ENCODE measurements at places on chromosomes 5 and 9.
A peak's percentile ranks its signal among the peaks of the same experiment; 100 is the strongest.

GRCh38 chr9:86876621-86877196 is 70.6 kb downstream of the GAS1 start:
- DNase-seq: no peak

- no peak for DNase-seq
Measured at GRCh38 chr5:143933451-143933850, 121.5 kb downstream of the HMHB1 start.

DNA sequence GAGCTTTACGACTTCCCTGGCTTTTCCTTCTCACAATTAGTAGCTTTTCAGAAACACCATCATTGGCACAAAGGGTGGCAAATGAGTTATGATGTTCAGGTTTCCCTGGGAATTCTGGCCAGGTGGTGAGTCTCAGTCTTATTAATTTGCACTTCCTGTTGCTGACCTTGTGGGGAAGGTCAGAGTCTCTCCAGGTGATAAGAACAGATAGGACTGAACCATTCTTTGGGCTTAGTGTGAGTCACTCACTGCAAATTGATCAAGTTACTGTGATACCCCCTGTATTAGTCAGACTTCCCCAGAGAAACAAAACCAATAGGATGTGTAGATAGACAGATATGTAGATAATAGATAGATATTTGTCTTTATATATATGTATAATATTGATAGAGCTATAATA is 53.8 kb upstream of the RANBP3L start:
- DNase-seq: no peak

GRCh38 chr9:70683841-70684240 is 269.4 kb upstream of the KLF9 start:
- no peak for DNase-seq

- peak; percentile 43 for DNase-seq
Measured at GRCh38 chr9:77454663-77455062, 193.5 kb downstream of the GNA14 start.

DNA sequence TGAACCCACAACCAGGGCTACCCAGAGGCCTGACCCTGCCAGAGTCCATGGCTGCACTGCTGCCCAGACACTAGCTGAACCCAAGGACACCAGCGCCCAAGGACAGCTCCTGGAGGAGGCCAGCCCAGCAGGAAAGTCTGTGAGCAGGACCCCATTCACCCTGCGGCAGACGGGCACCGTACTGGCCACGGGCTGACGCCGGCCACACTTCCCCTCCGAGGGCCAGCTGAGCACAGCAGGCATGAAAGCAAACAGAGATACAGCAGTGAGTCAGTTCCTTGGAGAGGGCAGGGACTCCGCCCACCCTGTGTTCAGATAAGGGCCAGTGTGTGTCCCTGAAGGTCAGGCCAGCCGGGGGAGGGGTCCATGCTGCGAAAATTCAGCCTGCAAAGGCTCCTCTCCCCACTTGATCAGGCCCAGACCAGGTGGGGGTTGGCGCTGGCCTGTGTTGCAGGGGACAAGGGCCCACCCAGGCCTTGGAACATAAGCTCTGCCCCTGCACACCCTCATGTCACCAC is 3.2 kb downstream of the RNF208 start:
- no peak for DNase-seq

DNA sequence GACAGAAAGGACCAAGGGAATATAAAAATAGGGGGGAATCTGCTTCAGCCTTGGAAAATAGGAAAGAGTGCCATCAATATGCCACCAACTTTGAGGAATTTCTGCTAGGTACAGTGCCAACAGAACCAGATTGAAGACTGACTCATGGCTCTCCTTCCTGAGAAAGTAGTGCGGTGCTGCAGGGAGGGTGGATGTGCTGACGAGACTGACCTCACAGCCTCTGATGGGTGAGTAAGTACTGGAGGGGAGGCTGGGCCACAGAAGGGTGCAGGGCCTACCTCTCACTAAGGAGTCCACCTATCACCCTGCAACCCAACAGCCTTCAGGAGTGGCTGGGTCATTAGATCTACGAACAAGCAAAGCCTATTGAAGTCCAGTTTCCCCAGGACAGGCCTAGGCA is 187.6 kb downstream of the GABBR2 start:
- peak; percentile 49 for DNase-seq

DNA sequence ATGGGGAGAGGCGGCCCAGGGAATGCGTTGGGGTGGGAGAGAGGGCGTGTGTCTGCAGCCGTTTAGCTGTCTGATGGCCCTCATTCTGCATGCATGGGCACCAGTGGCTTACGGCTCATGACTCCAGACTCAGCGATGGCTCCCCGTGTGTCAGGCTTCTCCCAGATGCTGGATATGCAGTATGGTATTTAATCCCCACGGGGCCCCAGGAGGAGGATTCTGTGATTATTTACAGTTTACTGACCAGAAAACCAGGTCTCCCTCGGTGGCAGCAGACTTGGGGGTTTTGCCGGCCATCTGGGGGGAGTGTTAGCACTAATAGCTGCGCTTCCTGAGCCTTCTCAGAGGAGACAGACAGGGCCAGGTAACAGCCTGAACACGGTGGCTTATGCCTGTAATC is 4.3 kb downstream of the PRDM12 start:
- DNase-seq: no peak

DNA sequence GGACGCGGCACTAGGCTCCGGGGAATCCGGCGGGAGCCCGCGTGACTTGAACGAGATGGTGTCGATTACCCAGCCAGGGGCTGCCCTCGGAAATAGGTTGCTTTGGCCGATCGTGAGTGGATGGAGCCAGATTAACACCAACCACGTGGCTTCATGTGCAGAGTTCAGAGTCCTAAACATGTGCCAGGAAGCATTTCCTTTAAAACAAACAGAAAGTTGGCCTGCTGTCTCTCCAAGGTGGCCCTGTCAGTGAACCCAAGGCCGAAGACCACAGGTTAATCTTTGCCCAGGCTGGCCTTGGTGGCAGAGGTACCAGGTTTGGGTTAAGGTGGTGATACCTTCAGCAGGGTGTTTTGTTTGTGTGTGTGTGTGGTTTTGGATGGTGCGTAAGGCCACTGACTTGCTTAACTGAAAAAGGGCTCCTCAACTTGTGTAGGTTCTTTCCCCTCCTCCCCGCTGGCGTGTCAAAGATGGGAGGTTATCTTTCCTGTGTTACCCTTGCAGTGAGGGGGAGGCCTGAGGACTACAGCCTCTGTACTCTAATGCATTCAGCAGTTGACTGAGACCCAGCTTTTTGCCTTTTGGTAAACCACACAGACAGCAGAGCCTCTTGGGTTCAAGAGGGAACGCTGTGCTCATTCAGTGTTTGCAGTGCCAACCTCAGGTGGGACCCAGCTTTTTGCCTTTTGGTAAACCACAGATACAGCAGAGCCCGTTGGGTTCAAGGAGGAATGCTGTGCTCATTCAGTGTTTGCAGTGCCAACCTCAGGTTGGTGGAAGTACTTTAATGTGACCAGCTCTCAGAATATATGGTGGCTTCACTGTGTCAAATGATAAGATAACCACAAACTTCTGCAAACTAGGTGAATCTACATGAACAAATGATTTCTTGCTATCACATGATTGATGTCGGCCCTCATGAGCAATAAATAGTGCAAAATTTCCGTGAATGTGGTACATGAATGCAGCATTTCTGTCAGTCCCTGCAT is 1.4 kb downstream of the IQGAP2 start:
- no peak for DNase-seq

DNA sequence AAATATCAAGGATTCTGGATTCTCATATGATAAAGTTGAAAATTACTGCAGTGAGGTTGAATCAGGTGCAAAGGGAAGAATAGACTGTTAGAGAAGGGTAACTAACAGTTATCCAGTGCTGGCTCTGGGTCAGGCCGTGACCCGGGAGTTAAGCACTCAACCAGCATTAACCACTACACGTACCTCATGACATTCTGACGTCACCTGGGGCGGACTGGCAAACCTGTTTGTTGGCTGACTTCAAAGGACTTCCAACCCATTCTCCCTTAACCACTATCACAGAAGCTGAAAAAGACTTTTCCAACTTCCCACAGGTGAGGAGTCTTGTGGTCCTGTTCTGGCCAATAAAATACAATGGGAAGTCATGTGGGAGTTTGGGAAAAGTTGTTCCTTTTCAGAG is 268.9 kb downstream of the ENC1 start:
- DNase-seq: no peak

GRCh38 chr9:34610434-34611206 is 1.3 kb downstream of the RPP25L start:
- no peak for DNase-seq

DNA sequence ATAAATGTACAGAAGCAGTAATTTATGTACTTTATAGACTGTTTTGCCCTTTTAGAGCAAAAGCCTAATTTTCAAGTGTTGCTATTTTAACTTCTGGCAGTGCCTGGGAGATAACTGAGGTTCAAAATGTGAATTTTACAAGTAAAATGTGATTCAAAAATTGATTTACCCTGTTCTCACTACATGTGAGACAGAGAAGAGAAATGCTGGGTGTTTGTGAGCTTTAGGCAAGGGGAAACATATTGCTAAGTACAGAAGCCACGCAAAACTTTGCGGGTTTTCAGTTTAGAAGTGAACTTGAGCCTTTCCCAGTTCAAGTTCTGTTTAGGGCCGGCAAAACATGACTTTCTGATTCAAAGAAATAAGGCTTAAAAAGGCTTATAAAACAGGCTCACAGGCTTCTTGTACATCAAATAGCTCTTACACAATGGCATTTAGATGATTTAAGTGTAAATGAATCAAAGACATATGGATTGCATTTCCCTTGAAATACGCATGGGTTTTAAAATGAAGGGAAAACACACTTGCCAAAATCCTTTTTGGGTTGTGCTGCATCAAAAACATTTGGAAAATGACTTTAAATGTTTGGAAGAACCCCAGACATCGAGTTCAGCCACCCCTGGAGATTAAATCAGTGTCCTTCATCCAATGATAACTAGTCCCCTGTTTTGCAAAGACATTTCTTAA is 370.8 kb upstream of the MEF2C start:
- DNase-seq: no peak

DNA sequence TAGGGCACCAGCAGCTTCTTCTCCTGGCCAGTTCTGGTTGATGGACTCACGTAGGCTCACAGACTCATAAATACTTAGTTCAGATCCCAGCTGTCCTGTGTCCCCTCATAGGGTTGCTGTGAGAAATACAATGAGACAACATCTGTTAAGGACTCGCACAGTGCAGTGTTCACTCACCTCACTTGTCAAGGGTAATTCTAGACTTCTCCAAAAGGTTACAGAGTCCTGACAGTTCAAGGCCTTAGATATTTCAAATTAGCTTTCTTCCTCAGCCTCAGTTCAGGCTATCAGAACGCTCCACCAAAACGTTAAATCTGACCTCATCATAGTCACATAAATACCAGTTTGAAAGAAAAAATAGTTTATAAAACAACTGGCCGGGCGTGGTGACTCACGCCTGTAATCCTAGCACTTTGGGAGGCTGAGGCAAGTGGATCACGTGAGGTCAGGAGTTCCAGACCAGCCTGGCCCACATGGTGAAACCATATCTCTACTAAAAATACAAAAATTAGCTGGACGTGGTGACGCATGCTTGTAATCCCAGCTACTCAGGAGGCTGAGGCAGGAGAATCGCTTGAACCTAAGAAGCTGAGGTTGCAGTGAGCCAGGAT is 106.3 kb downstream of the UGCG start:
- DNase-seq: no peak

- DNase-seq: no peak
Measured at GRCh38 chr5:55600497-55601203, 65.9 kb upstream of the PLPP1 start.

DNA sequence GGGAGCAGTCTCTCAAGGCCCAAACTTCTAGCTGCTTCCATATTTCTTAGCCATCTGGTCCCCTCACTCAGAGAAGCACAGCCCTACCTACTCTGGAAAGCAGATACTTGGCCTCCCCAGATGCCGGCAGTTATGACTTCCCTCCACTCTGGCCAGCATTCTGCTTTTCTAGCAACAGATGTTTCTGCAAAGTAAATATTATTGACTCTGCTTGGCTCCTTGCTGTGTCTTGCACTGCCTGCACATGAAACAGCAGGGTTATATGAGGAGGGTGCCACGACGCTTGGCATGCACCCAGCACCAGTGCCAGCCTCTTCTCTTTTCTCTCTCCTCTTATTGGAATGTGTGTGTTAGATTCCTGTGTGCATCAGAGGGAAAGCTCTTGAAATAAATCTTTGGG is 99.7 kb downstream of the ARHGAP26 start:
- DNase-seq: no peak

DNA sequence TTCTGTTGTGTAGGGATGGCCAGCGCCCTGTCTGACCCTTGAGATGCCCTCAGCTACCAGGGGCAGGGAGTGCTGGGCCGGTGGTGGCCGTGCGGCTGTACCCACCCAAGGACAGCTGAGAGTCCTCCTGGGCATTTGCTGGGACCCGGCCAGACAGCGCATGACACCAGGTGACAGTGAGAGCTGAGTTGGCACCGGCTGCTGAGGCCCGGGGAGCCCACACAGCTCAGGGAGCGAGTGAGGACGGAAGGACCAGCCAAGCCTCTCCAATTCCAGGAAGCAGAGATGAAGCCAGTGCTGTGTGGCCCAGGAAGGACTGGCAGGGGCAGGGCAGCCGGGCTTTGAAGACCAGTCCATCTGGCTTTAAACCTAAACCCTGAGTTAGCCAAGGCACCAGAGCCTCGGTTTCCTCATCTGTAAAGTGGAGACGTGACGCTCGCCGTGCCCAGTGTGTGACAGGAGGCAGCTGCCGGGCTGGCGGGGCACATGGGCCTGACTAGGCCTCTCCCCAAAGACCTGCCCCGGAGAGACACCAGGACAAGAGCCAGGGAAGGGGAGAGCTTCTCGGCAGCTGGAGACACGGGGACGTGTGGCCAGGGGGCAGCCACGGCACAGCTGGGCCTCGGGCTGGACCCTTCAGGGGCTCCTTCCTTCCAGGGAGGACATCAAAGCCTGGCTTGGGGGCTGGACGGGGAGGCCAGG is 3.0 kb upstream of the AGPAT2 start:
- DNase-seq: no peak

DNA sequence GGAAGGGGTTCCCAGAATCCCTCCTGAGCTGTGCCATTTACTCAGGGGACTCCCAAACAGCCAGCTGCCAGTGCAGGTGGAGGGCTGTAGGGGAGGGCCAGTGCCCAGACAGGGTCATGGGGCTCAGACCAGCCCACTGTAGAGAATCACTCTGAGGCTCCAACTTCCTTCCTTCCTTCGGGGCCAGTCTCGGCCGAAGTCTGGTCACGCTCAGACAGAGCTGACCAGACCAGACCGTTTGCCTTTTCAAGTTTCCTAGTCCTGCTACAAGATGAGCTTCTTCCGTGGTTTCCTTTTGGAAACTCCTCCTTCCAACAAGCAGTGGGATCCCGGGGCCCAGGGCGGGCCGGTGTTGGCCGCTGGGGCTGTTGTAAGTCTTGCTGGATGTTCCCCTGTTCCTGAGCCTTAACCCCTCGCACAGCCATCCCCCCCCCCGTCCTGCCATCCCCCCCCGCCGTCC is 52.6 kb downstream of the SAR1B start:
- no peak for DNase-seq

DNA sequence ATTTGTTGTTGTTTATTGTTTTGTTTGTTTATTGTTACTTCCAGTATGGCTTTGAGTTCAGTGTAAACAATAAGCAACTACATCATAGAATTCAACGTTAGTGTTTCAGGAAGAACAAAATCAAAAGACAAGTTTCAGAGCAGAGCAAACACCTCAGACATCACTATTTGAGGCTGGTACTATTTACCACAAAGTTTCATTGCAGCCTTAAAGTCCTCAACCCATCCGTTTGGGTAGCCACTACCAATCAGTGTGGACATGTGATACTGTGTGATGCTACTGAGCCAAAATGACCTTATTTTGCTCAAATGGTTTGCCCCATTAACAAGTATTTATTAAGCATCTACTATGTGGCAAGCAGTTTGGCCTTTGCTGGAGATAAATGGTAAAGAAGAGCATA is 458.5 kb upstream of the PTGER4 start:
- no peak for DNase-seq
